NCI-H1436 (cell line): ENCODE measurements at places on chromosomes 16 and 17.

- DNase-seq, result no peak
Observed at GRCh38 chr16:756428-756827, 4.1 kb upstream of the MSLN start.

DNA sequence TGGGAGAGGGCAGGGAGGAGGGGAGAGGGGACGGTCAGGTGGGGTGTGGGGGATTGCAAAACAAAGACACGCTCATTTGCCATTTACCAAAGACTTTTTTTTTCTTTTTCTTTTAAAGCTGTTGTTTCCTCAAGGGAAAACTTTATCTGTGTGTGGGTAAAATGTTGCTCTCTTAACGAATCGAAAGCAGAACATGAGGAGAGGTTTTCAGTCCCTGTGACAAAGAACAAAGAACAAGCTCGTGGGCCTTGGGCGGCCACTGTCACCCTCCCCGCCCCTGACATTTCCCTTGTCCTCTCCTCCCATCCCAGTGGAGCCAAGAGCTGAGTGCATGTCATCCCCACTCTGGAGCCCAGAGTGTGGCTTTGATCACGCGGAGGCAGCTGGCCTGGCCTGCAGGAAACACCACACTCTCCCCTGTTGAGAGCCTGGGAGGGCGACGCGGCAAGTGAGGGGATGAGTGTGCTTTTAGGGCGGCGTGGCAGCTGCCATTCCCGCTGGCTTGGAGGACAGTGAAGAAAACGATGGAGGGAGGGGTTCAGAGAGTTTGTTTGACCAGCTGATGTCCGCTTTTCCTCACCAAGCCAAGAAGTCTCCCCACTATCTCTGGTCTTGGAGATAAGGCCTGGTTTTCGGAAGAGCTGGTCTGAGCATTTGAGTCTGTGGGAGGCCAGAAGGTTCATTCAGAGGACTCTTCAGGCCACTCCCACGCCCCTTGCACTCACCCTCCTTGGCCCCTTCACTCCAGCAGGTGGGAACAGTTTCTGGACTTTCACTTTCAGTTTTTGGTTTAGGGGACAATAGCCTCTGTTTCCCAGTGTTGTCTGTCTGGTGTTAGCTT lies 11.4 kb downstream of the CCR7 start:
- no peak for DNase-seq

- no peak for DNase-seq
Observed at GRCh38 chr16:29024278-29024677, 39.4 kb downstream of the LAT start.

DNA sequence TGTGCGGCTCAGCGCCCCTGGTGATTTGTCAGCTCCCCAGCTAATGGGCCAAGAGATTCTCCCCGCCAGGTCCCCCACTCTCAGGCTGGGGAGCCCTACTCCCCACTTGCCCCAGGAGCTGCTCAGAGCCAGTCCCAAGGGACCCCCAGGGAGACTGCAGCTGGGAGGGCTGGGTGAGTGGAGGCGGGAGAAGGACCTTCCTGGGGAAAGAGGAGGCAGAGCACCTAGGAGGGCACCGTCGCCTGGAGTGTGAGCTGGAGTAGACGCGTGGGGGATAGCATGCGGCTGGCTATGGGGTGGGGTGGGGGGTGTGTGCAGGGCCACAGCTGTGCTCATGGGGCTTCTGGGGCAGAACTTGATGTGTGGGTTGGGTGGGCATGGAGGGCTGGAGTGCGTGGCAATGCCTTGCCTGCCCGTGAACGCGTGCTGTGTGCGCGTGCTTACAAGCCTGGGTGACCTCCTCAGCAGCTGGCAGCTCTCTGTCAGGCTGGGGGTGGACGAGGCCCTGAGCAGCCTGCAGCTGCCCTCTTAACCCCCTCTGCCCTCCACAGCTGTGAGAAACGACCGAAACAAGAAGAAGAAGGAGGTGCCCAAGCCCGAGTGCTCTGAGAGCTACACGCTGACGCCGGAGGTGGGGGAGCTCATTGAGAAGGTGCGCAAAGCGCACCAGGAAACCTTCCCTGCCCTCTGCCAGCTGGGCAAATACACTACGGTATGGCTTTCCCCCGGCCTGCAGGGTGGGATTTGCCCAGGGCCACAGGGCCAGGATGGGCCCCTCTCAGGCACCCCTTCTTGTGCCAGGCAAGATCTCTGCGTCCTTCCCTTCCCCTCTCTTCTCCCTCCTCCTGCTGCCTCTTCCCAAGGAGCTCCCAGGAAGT lies 12.9 kb downstream of the GJD3 start:
- peak; percentile 91 for DNase-seq

- no peak for DNase-seq
Observed at GRCh38 chr16:2749476-2749875, 3.0 kb upstream of the SRRM2 start.

DNA sequence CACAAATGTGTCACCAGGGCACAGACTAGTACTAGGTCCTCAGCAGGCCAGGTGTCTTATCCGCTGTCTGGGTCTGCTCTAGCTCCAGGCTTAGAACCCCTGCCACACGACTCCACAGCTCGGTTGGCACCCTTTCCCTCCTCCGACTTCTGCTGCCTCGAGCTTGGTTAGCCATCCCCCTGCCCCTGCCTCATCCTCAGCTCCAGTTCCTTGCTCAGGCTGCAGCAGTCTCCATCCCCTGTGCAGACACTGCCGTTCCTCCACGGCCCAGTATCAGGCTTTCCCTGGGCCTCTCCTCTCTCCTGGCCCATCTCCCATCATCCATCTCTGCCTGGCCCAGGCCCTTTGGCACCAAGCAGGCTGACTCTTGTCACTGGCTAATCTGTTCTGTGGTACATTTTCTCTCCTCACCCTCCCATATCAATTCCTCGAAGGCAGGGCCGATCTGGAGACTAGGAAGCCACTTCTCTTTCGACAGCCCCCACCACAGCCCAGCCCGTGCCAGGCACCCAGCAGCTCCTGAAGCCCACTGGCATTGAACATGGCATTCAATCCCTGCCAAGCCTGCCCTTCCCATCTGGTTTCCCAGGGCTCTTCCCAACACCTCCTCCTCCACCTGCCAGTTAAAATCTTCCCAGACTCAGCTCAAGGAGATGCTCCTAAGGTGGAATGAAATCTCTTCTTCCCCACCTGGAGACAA lies 1.4 kb upstream of the GRN start:
- DNase-seq, result no peak

DNA sequence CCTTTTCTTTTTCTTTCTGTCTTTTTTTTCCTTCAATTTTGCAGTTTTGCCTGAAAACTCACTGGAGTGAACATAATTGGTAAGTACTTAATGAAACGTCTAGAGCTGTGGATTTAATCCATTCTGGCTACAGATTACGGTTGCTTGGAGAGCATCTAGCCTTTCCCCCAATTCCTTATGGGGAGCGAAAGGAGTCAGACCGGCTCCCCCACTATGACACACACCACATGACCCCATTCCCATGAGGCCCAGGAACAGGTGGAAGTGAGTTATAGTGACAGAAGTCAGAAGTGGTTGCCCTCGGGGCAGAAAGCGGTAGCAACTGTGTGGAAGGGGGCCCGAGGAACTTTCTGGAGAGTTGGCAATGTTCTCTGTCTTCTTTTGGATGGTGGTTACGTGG lies 41.2 kb downstream of the EMP2 start:
- DNase-seq, result no peak

DNA sequence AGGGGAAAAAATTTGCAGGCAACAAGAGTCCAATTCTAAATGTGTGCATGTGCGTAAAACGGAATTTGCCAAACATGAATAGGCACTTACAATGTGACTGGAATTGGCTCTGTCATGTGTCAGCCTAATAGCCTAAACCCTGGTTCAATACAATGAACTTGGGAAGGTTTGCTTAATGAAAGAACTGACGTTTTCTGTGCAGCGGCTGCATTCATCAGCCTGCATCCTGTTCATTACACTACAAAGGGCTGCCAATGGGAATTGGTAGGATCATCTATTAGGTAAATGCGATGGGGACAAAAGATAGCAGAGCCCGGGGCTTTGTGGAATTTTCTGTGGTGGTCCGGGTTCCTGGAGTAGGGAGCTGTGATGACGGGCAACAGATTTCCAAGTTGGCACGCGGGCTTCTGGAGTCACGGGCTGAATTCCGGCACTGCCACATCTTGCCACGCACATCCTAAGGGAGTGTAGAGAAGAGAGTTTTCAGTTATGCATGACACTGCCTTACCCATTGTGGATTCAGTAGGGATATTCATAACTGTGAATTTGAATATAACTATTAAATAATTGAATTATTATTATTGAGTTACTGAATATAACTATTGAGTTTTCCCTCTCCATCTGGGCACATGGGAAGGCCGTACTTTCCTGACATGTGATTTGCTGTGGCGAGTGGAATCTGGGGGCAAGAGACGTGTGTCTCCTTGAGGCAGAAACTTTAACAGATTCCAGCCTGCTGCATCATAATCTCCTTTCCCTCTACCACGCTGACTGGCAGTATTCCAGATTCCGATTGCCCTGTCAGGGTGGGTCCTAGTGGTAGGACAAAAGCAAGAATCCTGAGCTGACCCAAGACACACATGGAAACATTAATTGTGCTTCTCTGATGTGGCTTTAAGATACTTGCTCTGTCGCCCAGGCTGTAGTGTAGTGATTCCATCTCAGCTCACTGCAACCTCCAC lies 565.6 kb downstream of the WWOX start:
- DNase-seq, result no peak

DNA sequence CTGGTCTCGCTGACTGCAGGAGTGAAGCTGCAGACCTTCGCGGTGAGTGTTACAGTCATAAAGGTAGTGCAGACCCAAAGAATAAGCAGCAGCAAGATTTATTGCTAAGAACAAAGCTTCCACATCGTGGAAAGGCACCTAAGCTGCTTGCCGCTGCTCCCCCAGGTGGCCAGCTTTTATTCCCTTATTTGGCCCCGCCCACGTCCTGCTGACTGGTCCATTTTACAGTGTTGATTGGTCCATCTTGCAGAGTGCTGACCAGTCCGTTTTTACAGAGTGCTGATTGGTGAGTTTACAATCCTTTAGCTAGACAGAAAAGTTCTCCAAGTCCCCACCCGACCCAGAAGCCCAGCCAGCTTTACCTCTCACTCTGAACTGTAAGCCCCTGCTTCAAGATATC lies 227.8 kb downstream of the ABCC12 start:
- DNase-seq, result no peak

- DNase-seq, result no peak
Observed at GRCh38 chr17:75913537-75914210, 9.0 kb upstream of the MRPL38 start.

- peak; percentile 2 for DNase-seq
Observed at GRCh38 chr16:83651871-83652270, 155.9 kb upstream of the HSBP1 start.

DNA sequence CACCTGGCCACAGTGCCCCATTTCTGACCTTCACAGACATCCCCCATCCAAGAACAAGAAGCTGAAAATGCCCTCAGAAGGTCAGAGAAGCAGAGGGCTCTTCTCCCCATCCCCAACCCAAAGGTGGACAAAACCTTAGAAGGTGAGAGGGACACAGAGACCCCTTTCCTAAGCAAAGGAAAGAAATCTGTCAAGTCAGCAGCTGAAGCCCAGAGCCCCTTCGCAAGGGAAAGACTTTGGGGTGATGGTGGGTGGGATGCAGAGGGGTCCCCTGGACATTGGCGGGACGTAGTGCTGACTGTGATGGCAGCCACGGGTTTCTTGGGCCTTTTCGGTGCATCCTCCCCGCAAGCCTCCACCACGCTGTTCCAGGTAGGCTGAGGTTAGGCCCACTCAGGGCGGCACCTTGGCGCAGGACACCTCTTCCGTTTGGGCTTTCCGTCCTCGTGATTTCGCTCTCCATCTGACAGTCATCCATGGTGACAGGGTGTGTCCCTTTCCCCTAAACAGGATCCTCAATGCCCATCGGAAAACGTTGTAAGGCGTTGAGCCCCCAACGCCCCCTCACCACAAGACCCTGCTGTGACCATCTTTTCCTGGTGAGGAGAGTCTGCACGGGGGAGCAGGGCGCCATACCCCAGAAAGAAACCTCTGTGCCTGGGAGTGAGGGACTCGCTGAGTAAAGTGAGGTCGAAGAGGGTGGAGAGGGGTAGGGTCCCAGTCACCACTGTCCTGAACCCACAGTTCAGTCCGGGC lies 10.7 kb upstream of the GSDMA start:
- DNase-seq, result no peak

GRCh38 chr16:52572656-52573055 lies 25.7 kb upstream of the TOX3 start:
- DNase-seq, result no peak

- no peak for DNase-seq
Observed at GRCh38 chr16:87824991-87825841, 44.1 kb downstream of the SLC7A5 start.

GRCh38 chr17:80822700-80823410 lies 168.8 kb upstream of the CHMP6 start:
- no peak for DNase-seq

- DNase-seq, result no peak
Observed at GRCh38 chr16:65545413-65545956, 423.6 kb upstream of the CDH11 start.

DNA sequence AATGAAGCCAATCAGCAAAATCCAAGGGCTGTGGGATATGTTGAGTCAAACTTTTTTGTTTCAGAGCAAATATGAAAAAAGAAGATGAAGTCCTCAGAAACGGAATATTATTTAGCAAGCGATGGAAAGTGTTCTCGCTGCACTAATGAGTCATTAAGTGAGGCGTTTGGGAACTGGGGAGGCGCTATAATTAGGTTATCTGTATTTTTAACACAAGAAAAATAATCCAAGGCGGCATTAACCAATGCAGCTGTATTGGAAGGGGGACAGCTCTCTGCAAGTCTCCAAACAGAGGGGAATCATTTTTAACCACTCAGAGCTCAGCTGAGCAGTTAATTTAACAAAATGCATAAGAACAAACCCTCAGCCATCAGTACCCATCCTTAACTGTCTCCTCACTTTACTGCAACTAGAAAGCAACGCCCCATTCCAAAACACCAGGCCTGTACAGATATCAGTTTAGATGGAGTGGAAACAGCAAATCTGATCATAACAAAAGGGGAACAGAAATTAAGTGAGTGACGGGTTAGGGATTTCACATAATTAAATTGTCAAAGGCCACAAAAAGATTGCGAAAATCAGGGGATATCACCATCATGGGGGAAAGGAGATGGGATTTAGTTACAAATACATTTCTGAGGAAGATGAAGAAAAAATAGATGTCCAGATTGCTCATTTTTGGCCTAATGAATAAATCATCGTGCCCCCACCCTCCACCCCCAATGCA lies 211.0 kb upstream of the TOX3 start:
- DNase-seq, result no peak

GRCh38 chr16:30527635-30528178 lies 1.3 kb upstream of the ZNF768 start:
- no peak for DNase-seq
